ENCODE measurements at places on chromosomes 4 and X.

DNA sequence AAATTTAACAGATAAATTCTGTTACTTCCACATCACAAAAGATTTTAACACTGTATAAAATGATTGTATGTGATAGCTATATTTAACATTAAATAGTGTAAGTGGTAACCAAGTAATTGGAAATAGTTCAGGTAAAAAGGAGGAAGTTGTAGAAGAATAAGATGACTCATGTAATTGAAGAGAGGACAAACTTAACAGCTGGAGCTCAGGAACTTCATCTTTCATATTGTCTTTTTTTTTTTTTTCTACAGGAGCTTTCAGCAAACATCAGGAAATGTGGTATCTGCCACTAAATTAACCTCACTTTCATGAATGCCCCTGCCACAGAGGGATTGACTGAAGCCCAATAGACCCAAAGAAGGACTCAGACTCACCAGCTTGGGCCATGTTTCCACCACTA, 188.4 kb upstream of the VEGFC start:
- DNase-seq: no peak

- no peak for DNase-seq
These were observed 541.0 kb downstream of the SPRY1 start for GRCh38 chr4:123937581-123937980.

DNA sequence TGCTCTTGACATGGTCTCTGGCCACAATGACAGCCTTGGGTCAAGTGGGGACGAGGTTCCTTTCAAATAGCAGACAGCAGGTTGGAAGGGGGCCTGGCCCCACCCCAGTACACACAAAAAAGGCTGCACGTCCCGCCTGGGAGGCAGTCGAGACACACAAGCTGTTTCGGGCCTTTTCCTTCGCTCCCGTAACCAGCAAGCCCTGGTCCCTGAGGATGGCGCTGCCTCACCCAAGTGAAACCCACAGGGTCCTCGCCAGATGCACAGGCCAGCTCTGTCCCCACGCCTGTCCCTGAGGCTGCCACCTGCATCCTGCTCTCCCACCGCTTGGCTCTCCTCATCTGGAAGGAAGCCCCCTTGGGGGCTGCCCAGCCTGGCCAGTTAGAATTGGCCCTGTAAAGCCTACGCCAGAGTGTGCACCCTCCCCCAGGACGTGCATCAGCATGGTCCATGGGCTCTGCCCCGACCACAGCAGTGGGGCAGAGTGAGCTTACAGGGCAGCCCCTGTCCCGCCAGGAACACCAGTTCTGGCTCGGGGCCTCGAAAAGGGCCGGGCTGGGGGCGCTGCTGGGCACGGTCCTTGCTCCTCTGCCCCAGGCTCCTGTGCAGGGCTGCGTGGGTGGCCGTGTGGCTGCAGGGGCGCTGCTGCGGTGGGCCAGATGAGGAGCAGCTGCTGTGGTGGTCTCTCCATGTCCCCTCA, 2.0 kb downstream of the CPLX1 start:
- DNase-seq: no peak

DNA sequence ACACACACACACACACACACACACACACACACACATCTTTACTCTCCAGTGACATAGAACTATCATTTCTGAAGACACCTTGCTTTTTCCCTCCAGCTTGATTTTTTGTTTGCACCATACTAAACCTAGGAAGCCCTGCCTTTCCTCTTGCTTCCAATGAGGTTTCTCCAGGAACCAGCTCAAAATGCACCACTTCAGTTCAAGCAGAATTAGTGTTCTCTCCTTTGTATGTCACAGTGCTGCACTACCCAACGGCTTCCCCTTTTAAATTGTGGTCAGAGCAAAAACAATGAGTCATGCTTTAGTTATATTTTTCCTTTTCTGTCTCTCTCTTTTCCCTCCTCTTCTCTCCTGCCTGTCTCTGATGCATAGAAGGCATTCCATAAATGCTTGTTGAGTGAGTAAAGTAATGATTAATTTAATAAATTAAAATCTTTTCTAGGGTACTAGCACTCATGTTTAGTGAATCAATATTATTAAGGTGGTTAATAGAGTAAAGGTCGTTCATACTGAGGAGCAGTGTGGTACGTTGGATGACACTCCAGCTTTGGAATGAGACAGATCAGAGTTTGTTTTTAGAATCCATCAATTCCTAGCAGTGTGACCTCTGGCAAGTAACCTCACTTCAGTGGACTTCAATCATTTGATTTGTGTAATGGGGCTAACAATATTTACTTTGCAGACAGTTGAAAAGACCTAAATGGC, 5.9 kb downstream of the RTL3 start:
- peak; percentile 50 for DNase-seq

DNA sequence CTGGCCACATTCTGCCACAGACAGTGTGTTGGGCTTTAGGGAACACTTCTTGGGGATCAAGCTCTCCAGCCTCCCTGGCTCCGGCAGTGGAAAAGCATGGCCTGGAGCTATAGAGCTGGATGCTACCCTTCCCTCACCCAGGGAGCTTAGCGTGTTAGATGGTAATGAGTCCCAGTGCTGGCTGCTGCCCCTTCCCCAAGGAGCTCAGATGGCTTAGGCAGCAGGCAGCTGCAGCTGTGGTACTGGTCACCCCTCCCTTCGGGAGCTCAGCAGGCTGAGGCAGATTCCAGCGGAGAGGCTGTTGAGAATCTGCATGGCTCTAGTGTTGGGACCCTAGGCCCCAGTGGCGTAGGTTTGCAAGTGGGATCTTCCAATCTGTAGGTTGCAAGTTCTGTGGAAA, 19.5 kb downstream of the TMEM144 start:
- no peak for DNase-seq

GRCh38 chrX:119684916-119685224, 8.1 kb downstream of the SEPTIN6 start:
- no peak for DNase-seq

- DNase-seq: peak; percentile 48
These were observed 22.4 kb downstream of the AFF1 start for GRCh38 chr4:86957215-86957614.
